ENCODE measurements at places on chromosomes 1 and 21.

- DNase-seq: no peak
Observed at GRCh38 chr1:175237389-175237788, 44.8 kb upstream of the KIAA0040 start.

GRCh38 chr1:202204065-202204464 is 10.5 kb downstream of the LGR6 start:
- no peak for DNase-seq

- DNase-seq: no peak
Observed at GRCh38 chr1:29969576-29969975, 733.3 kb downstream of the PTPRU start.

DNA sequence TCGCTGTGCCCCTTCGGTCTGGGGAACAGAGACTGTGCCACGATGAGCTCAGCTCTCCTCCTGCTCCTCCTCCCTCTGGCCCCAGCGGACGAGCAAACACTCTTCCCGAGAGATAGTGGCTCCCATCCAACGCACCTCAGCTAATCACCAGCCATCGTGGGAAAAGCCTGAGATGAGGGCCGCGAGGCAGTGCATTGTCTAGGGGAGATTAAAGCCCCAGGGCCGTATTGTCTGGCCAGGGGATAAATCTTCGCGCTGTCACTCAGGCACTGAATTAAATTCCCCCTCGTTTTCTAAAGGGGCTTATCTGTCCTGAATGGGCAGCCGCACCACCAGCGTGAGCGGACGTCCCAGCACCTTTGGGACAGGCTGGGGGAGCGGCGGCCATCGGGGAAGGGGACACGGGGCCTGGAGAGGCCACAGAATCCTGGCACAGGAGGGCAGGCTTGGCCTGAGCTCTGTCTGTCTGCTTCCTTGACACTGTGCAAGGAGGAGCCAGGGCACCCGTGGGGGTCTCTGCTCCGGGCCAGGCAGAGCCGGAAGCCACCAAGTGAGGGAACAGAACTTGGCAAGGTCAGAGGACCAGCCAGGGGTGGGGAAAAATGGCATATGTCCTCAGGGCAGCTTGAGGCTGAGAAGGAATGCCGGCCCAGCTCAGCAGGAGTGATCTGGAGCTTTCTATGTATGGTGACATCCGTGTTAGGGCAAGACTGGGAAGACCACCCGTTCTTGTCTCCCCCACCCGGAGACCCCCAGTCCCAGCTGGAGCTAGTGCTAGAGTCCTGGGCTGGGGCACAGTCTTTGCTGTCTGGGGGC is 32.3 kb downstream of the PRDM16 start:
- no peak for DNase-seq

- DNase-seq: no peak
Observed at GRCh38 chr1:17671314-17671705, 83.8 kb upstream of the ACTL8 start.

- DNase-seq: no peak
Observed at GRCh38 chr1:12287869-12288268, 58.0 kb downstream of the VPS13D start.

- DNase-seq: no peak
Observed at GRCh38 chr21:17828223-17828622, 9.1 kb upstream of the C21orf91 start.

DNA sequence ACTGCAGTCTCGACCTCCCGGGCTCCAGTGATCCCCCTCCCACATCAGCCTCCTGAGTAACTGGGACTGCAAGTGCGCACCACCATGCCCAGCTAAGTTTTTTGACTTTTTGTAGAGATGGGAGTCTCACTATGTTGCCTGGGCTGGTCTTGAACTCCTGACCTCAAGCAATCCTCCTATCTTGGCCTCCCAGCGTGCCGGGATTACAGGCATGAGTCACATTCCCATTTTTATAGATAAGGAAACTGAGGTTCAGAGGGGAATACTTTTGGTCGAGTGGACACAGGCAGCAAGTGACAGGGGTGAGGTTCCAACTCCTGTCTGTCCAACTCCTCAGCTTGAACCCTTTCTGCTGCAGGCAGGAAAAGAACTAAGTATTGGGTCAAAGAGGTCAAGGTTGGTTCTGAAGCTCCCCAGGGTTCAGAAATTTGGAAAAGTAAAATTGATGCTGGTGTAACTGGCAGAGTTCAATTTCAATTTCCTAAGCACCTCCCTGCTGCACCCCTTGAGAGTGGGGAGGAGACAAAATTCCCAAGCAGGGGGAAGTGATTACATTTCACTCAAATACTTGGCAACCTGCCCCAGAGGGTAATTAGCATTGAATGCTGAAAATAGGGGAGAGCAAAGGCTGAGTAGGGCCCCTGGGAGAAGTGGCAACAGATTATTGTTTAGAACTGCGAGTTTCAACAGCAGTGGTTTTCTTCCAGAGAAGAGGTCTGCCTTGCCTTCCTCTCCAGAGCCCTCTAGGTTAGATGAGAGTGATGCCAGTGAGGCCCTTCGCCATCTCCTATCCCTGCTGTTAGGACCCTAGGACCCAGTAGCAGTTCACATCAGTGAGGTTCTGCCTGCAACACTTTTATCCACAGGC is 17.5 kb upstream of the ALPL start:
- DNase-seq: no peak

DNA sequence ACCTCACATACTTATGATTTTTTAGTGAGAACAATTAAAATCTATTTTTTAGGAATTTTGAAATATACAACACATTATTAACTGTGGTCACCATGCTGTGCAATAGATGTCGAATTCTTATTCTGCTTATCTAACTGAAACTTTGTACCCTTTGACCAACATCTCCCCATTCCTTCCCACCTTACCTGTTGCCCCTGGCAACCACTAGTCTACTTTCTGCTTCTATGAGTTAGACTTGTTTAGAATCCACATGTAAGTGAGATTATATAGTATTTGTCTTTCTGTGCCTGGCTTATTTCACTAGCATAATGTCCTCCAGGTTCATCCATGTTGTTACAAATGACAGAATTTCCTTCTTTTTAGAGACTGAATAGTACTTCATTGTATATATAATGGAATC is 168.3 kb downstream of the LBR start:
- DNase-seq: no peak

GRCh38 chr1:165815725-165816124 is 11.7 kb upstream of the UCK2 start:
- DNase-seq: no peak

DNA sequence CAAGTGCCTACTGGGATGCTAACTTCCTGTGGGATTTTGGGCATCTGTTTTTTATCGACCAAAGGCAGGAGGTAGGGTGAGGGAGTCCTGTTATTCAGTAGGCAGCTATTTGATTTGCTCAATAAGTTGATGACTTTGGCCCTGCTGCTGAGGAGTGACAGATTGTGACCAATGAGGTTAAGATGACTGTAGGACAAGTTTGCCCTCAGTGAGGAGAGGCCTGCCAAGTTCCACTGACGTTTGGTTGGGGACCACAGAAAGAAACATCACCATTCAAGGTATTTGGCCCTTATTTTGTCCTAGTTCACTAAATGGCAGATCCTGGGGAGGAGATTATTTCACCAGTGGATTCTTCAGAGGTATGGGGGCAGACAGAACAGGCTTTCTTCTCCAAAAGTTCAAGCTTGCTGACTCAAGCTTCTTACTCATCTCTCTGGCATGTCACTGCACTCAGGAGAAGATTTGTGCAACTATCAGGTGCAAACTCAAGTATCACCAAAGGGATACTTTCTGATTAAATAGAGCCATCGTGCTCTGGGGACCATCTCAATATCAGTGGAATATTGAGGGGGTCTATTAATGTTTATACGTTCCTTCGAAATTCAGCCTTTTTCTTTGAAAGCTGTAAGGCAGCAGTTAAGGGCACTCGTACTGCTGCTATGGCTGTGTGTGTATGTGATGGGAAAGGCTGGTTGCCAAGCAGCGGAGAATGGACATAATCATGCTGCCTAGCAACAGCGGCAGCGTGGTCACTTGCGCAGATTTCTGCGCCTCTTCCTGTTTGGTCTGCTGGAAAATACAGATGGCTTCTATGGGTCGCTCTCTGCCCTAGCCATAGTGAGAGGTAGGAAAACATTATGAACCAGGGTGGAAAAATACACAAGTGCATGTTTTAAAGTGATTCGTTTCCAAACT is 78.7 kb downstream of the PBX1 start:
- DNase-seq: peak; percentile 95

- no peak for DNase-seq
Observed at GRCh38 chr1:110339407-110340206, 430 bp downstream of the RBM15 start.

DNA sequence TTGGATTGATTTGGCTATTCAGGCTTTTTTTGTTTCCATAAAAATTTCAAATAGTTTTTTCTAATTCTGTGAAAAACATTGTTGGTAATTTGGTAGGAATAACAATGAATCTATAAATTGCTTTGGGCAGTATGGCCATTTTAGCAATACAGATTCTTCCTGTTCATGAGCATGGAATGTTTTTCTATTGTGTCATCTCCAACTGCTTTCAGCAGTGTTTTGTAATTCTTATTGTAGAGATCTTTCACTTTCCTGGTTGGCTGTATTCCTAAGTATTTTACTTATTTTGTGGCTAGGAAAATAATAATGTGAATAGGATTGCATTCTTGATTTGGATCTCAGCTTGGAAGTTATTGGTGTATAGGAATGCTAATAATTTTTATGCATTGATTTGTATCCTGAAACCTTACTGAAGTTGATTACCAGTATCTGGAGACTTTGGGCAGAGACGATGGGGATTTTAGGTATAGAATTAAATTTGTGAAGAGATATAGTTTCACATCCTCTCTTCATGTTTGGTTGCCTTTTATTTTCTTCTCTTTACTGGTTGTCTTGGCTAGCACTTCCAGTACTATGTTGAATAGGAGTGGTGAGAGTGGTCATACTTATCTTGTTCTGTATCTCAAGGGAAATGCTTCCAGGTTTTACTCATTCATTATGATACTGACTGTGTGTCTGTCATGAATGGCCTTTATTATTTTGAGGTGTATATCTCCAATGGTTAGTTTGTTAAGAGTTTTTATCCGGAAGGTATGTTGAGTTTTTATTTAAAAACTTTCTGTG is 57.3 kb downstream of the DRAM2 start:
- no peak for DNase-seq

GRCh38 chr1:241181471-241181870 is 175.5 kb downstream of the RGS7 start:
- DNase-seq: no peak

DNA sequence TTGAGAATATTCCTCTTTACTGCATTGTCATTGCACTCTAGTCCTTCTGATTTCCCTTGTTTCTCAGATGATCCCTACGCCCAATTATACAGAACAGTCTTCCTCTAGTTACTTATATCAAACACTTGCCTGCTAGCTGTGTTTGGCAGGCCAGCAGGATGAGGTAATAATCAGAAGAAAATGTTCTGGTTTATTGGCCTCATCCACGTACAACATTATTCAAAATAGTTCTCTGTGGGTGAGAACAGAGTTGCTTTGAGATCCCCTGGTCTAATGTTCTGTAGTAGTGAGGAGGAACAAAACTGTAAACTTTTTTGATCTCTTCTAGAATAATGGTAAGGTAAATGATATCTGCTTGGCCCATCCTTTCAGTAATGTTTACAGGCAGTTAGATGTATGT is 22.3 kb upstream of the C1orf105 start:
- no peak for DNase-seq

DNA sequence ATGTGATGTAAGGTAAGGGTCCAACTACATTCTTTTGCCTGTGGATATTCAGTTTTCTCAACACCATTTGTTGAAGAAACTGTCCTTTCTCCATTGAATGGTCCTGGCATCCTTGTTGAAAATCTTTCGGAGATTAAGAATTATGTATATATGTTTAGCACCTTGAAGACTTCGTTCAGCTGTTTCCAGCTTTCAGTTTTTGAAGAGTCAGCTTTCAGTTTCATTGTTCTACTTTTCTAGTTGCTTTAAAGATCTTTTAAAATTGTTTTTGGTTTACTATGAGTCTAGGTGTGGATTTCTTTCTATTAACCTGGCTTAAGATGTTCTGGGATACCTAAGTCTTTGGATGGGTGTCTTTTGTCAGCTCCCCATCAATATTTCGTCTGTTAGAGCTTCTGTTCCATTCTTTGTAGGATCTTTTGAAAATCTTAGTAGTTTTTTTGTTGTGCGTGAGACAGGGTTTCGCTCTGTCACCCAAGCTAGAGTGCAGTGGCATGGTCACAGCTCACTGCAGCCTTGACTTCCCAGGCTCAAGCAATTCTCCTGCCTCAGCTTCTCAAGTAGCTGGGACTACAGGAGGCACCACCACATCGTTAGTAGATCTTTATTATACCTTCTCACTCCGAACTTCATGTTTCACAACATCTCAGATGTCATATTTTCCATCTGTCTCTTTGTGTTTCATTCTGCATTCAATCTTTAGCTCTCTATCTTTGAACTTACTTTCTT is 353.5 kb upstream of the B3GALT2 start:
- no peak for DNase-seq

DNA sequence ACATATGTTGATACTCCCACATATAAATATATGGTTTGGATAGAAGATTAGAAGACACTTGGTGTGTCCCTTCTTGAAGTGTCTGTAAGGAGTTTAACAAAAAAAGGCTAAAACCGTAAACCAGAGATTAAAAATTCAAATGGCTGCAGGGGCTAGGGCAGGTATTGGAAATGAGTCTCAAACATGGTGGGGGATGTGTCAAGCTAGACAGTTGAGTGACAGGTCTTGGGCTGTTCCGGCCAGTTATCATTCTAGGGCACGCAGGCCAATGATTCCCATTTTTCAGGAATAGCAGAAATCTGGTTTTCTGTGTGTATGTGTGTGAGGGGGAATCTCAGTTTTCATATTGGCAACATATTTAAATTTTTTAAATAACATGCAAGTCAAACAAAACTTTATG is 77.2 kb downstream of the AK4 start:
- DNase-seq: no peak

DNA sequence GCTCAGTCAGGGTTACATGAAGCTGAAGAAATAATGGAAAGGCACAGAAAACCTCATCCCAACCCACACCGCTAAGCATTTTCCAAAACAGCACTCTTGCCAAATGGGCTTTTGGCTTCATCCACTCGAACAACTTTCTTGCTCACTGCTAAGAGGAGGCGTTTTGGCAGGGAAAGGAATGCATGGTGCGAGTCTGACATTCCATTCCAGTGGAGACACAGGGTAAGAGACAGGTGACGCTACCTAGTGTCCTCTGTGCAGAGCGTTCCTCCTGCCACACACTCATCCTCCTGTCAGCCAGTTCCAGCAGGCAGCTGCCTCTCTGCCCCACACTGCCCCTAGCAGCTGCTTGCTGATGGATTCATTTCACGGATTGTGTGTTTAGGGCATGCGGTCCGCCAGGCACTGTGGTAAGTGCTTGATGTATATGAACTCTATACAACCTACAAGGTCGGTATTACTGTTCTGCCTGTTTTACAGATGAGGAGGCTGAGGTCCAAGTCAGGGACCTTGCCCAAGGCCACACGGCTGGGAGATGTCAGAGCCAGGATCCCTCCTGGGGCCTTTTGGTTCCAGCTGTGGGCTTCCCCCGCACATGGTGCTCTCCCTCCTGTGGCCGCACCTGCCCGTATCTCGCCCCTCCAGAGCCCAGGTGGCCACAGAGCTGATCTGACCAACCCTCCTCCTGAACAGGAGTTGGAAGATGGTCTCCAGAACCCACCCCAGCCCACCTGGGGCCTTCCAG is 25.7 kb upstream of the BACE2 start:
- peak; percentile 45 for DNase-seq

- no peak for DNase-seq
Observed at GRCh38 chr1:116393792-116394191, 20.7 kb downstream of the ATP1A1 start.

GRCh38 chr1:193850745-193851144 is 664.3 kb upstream of the B3GALT2 start:
- peak; percentile 10 for DNase-seq

Data from DMS153 (cell line).